ENCODE measurements at places on chromosomes 3 and 15.

- no peak for DNase-seq
Observed at GRCh38 chr3:133887803-133888703, 7.6 kb downstream of the RAB6B start.

GRCh38 chr3:149414557-149415231 lies 37.2 kb upstream of the TM4SF1 start:
- DNase-seq = no peak

GRCh38 chr15:48120745-48121144 lies at the start of gene SLC24A5:
TSS of gene SLC24A5 (plus strand) at chr15:48120990. CDS start at chr15:48121045, 55 bp downstream.
- no peak for DNase-seq

- DNase-seq = no peak
Observed at GRCh38 chr15:85314146-85314545, 66.3 kb upstream of the AKAP13 start.

DNA sequence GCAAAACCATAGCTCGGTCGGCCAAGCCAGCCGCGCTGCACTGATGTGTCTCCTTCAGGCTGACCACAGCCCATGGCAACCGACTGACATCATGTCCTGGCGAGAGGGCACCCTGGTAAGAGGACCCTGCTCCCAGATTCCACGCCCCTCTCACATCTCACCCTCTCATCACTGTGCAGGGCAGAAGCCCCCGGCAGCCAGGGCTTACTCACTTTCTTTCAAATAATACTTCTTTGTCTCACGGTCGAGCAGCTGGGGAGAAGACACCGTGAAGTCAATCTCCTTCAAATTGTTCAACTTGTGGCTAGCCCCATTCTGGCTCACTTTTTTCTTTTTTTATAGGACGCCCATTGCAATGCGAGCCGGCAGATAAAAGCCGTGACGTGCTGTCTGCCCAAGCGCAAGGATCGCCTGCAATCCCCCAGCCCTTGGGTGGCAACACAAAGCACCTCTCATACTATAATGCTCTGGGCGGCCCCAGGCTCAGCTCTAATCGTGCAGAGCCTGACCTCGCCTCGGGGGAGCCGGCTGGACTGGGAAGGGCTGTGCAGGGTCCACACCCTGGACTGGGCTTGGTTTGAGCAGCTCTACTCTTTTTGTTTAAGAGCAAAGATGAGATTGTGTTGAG lies 33.6 kb downstream of the VGLL4 start:
- DNase-seq = peak; percentile 47

GRCh38 chr15:41115652-41116115 lies 396 bp downstream of the INO80 start:
- no peak for DNase-seq

- DNase-seq = no peak
Observed at GRCh38 chr3:59749291-59749690, 699.5 kb upstream of the CFAP20DC start.

GRCh38 chr3:1082108-1082507 lies 10.7 kb upstream of the CNTN6 start:
- DNase-seq = peak; percentile 1

DNA sequence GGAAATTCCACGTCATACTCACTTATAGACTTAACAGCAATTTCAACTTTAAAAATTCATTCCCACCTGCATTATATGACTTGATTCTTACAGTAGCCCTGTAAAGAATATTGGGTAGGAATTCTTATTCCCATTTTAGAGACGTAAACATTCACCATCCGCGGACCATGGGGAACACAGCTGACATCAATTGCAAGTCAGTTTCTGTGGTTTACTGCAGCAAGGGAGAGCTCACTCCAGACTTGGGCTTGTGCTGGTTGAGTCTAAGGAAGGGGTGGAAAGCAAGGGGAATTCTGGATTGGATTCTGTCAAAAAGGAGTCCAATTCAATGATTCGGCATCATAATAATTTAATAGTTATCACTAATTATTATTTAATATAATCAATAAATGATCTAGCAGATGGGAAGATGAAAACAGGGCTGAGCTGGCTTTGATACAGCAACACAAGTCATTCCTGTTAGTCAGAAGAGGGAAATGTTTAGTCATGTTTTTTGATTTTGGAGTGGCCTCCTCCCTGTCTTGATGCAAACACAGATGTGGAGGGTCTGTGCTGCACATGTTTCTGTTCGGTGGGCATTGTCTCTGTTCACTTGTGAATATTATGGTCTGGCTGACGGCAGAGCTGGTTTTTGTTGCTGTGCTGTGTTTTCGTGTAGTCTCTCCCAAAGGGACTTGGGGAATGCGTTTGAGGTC lies 9.7 kb downstream of the LIPC start:
- DNase-seq = no peak

GRCh38 chr3:116440196-116440595 lies 5.1 kb downstream of the LSAMP start:
- no peak for DNase-seq

- no peak for DNase-seq
Observed at GRCh38 chr15:67564968-67565345, 22.5 kb downstream of the MAP2K5 start.

DNA sequence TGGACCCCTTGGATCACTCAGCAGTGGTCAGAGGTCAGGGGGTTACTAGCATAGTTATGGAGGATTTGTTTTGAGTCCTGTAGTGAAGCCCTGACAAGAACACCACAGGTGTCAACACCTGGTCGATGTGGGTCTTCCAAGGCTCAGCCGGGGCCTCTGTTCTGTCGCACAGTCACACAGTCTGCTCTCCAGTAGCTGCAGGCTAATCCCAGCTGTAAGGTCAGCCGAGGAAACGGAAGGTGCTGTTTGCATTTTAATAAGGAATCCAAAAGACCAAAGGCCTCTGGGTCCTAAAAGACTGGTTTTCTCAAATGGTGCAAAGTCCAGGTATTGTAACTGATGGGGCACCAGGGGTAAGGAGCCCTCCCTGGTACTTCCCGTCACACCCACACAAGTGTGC lies 71.7 kb downstream of the RPLP1 start:
- no peak for DNase-seq

GRCh38 chr3:69762768-69763229 lies 23.5 kb downstream of the MITF start:
- no peak for DNase-seq

DNA sequence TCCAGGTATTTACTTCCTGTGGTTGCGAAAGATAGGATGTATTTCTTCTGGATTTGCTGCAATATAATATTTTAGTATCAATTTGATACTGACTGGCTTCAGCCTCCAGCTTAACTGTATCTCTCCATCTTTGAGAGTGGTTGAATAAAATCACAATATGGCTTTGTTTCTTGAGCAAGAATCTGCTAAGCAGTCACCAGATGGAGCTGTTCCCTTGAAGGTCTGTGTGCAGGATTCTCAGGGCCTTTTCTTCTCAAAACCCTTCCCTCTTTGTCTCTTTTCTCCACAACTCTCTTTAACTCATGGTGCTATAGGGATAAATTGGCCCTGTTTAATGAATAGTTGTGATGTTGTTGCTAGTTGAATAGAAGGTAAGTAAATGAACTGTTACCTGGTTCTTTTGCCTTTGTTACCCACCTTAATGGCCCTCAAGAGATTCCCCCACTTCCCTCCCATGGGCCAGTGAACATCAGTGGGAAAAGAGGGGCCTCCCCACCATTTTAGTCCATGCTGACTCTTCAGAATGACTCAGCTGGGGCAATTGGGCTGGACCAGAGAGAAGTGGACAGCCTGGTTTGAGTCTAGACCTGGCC lies 34.8 kb upstream of the RAB6B start:
- DNase-seq = peak; percentile 64

DNA sequence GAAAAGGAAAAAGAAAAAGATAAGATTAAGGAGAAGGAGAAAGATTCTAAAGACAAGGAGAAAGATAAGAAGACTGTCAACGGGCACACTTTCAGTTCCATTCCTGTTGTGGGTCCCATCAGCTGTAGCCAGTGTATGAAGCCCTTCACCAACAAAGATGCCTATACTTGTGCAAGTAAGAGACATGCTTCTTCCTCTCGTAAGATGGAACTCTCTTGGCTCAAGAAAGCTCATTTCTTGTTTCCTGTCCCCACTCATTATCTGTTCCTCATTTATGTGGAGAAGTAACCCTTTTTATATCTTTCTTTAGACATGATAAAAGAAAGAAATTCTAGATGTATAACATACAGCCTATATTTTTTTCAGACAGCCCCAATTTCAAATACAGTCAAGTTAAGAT lies 101.4 kb downstream of the KLHL25 start:
- DNase-seq = no peak

All from smooth muscle cell of the brain vasculature (primary cell).